RPMI7951 (cell line): ENCODE measurements at places on chromosomes 4 and X. TPM values are rescaled to one million over a fixed set of nuclear protein-coding genes. Genes with fewer than 3 reads are reported as not detected.

DNA sequence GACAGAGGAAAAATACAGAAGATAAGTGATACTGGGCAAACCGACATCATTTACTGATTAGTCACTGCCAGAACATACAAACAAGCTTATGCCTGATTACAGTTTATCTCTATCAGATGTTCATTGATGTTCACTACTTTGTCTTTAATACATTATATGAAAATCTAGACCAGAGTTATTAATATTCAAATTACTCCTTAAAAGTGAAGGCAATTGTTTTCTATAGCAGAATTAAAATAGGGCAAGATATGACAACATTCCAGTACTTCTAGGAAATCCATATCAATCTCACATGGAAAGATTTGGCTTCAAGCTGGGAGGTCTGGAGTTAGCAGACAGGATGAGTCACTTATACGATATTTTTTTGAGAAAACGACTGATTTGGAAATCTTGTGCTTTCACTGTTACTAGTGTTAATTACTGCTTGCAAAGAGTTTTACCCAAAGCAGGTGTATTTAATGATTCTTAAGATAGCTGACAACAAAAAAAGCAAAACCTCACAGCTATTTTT, 31.8 kb downstream of the HPGD start:
- peak; percentile 5 for DNase-seq

- no peak for DNase-seq
These were observed 542 bp downstream of the RNF150 start for GRCh38 chr4:141132709-141133145.

GRCh38 chr4:179582164-179582905, 2140.1 kb upstream of the AGA start:
- DNase-seq: no peak

DNA sequence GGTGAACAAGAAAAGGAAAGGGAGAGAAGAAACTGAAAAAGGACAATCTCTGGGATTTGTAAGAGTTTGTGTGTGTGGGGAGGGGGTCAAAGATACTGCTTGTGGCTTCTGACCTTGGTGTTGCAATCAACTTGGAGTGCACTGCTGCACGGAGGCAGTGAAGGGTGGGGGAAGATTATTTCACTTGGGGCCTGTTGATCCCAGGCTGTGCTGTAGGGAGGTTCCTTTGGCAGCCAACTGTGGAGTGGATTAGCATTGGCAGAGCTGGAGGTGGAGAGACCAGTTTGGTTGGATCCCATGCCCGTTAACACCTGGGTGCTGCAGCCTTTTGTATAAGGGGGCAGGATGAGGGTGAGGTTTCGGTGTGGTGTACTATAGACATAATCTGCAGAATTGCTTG, 38.2 kb downstream of the AFF1 start:
- no peak for DNase-seq

DNA sequence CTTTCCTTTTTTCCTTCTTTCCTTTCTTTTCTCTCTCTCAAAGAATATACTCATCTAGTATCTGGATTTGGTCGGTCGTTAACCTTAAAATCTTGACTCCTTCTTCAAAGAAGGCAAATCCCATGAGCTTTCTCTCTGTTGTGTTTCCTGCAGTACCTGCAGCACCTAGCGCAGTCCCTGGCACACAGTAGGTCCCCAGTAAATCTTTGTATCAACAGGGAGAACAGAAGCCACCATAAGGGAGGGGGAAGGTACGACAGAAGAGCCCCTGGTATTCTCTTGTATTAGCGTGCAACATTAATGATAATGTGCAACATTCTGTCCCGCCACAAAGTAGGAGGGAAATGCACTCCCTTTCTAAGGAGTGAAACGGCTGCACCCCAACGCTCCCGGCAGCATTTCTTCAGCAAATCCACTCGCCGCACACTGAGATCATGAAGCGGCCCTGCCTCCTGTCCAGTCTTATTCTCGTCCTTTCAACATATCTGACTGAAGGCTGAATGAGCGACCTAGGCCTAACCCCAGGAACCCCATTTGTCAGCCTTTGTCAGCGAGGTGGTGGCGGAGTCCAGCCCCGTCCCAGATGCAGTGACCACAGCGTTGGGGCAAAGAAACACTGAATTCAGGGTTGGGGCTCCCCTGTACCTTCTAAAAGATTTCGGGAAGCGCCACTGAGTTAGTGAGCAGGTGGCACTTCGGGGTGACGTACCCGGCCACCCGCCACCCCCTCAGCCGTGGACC, 133.7 kb downstream of the AMELX start:
- no peak for DNase-seq

DNA sequence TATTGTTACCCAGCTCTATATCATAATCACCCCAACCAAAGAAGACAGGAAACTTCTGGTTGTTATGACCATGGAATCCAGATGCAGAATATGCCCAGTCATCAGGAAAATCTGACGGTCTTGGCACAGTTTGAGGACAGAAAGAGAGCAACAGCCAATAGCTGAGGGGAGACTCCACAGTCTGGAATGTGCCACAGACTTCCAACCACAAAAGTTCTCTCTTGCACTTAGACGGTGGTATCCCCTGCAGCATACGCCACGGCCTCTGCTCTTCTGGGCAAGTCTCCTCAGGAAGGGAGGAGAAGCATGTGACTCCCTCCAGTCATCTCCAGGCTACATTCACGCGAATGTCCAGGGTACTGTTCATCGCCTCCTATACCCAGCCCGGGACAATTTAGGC, 18.4 kb downstream of the ZNF827 start:
- DNase-seq: peak; percentile 96

The BTC gene
- 0.12 and 0.20 TPM in 2 replicates for total RNA-seq

- DNase-seq: no peak
These were observed 24.3 kb upstream of the ZNF41 start for GRCh38 chrX:47507153-47507867.

DNA sequence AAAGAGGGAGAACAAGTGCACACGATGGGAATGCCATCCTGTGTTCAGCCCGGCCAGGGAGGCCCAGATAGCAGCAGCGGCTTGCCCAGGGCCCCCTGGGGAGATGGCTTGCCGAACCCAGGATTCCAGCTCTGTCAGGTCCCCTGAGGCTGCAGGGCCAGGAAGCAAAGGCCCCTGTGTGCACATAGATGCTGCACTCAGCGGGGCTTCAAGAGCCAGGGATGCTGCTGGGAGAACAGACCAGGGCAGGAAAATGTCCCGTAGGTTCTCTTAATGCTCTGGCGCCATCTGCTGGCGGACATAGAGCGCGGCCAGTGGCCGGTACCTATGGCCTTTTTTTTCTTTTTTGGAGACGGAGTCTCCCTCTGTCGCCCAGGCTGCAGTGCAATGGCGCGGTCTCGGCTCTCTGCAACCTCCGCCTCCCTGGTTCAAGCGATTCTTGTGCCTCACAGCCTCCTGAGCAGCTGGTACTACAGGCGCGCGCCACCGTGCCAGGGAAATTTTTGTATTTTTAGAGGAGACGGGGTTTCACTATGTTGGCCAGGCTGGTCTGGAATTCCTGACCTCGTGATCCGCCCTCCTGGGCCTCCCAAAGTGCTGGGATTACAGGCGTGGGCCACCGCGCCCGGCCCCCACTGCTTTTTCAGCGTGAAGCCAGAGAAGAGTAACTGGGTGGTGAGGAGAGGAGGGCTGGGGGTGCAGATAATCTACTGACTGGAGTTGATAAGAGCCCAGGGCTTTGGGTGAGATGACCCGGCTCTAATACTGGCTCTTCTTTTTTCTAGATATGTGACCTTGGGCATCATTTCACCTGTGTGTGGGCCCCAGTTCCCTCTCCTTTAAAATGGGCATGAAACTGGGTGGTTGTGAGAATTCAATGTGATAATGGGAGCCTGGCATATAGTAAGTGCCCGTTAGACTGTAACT, 22.5 kb downstream of the MED28 start:
- peak; percentile 66 for DNase-seq

GRCh38 chr4:79923281-79923680, 149.7 kb downstream of the ANTXR2 start:
- no peak for DNase-seq

DNA sequence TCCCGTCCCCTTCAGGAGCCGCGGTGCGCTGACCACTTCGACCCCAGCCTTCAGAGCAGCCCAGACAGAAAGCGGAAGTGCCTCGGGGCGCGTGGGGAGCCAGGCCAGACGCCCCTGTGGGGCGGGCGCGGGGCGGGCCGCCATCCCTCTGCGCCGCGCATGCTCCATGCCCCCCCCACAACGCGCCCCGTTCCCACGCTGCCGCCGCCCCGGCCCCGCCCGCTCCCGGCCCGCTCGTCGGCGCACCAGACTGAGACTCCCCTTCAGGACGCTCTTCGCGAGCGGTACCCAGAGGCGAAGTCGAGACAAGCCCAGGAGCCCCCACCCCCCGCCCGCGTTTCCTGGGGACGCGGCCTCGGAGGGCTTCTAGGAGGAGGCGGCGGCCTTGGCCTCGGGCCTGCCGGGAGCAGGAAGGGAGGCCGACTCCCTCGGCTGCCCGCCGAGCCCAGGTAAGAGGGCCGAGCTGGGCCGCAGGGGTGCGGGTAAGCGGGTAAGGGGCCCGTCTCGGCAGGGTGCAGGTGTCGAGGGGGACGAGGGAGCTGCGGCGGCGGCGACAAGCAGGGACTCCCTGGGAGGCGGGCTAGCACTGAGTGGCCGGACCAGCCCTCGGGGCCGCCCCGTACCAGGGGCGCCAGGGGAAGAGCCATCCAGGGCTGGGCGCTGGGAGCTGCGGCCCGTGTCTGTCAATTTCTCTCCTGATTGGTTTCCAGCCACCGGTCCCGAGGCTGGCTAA, at the start of gene ZFP92:
ZFP92 (plus strand) TSS at position 218 of the 733 bp plus-strand sequence. CDS start 6,851 bp downstream, outside the sequence.
- no peak for DNase-seq

DNA sequence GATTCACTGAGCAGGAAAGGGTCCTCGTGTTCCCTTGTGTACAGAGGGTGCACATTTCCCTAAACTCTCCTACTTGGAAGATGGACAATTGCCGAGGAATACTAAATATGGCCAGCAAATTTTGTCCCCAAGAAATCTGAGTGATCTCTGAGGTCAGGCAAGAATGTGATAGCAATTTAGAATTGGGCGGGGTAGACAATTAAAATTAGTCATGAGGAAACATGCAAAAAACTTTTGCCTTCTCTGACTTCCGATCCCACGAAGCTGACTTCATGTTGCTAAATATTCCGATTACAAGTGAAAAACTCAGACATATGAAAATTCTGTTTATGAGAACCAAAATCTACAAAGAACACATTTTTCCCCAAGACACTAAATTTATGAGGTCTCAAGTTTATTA, 453.9 kb upstream of the ZFP42 start:
- peak; percentile 26 for DNase-seq

- no peak for DNase-seq
These were observed 430.9 kb downstream of the C4orf33 start for GRCh38 chr4:129526812-129527211.

DNA sequence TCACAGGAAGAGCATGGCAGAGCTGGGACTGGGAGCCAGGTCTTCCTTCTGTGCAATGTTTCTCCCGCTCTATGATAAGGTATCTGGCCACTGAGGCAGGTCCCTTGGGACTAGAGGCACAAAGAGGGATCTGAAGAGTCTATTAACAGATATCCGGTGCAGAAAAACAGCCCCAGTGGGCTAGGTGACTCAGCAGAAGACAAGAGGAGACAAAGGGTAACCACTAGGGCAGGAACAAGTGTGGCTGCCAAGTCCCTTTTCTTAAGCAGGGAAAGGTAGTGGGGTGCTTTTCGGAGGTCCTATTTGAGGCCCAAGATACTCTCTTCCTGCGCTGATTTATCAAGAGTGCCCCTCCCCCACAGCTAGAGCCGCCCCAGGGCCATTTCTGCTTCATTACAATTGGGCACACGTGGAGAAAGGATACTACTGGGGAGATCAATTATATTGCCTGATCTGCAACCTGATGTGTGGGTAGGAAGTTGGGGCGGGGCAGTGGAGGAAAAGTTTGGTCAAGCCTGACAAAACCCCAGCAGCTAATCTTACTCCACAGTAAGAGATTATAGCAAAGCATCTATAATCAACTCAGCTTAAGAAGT, at the start of gene DGAT2L6:
DGAT2L6 (plus strand) TSS at position 546 of the 596 bp plus-strand sequence. CDS start 100 bp downstream, outside the sequence.
- peak; percentile 48 for DNase-seq
